ENCODE measurements at places on chromosomes 7 and 10.

GRCh38 chr7:55490099-55490498 is 82.2 kb downstream of the VOPP1 start:
- no peak for DNase-seq

DNA sequence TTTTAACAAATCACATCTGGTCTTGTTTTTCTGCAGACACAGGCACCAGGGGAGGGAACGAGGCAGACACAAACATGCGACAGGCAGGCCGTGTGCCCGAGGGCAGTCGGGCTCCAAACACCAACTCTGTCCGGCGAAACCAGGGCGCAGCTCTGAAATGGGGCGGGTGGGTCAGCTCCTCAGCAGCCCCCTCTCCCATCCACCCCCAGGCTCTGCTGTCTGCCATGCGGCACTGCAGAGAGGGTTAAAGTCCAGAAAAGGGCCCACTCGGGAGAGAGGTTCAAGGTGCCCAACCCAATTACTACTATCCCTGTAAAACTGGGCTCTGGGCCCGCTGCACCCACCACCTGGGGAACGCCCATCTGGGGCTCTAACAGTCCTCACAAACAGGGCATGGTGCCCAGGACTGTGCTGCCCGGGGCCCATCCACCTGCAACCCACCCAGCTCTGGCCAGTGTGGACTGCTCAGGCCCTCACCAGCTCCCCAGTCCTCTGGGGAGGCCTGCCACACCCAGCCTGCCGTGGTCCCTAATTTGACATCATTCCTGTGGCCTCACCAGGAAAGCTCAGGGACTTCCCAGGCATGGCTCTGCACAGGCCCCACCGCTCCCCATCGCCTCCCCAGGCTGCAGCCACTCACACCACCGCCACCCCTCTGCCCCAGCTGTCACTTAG is 18.7 kb downstream of the YKT6 start:
- no peak for DNase-seq

- no peak for DNase-seq
These were observed 19.2 kb downstream of the ZNF775 start for GRCh38 chr7:150398108-150398964.

DNA sequence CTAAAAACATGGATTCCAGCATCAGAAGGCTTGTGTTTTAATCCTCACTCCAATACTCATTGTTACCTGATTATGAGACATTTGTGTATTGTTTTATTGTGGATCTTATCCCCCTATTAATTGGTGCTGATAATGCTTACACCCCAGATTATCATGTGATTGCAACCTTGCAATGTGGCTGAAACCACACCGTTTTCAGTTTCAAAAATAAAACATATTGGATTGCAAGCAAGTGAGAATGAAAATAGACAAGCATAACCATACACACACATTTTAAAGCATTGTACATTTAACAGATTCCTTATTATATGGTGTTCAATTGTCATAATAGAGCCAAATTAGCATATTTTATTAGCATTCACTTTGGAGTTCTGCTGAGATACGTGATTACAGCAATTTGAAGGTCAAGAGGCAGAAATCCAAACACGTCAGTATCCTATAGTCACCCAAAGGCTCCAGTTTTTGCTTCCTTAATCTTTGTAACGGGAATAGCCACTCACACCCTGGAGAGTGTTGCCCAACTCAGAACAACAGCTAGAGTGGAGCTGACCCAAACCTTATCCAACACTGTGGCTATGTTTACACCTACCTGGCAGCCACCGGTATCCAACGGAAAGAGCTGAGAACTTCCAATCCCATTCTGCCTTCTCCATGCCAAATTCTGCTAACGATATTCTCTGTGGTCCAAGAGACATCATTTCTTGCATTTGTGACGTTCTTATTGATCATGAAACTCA is 317.1 kb upstream of the KLF6 start:
- DNase-seq = peak; percentile 19

DNA sequence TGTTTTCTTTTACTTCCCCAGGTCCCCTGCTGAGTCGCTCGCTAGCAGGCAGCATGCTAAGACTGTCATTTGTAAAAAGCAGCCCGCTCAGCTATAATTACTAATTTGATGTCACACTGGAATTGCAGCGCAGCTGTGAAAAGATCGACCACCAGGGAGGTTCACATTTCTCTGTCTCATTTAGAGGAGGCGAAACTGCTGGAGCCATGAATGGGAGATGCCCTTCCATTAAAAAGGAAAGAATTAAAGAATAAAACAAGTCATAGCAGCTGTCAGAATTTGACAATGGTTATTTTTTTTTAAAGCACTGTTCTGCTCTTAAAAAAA is 153.5 kb downstream of the PIP4K2A start:
- DNase-seq = no peak

GRCh38 chr10:98488669-98489430 is 42.1 kb upstream of the HPS1 start:
- DNase-seq = no peak

DNA sequence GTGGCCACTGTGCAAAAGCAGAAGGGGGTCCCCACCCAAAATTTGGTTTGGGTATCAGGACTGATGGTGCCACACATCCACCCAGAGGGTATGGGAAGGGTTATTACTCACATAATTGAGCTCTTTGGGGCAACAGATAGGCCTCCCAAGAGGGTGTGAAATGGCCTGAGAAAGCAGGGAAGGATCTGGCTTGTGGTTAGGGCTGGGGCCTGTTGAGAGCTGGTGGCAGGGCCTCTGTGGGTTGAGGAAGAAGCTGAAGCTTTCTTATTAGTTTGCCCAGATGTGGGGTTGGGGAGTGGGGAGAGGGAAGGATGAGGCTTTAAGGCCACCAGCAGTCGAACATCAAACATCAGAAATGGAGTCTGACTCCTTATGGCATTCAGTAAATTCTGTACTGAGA is 18.3 kb upstream of the MKI67 start:
- no peak for DNase-seq

- no peak for DNase-seq
These were observed 539.0 kb downstream of the ZWINT start for GRCh38 chr10:55822096-55822495.

GRCh38 chr7:111074748-111075146 is 16.2 kb upstream of the LRRN3 start:
- DNase-seq = no peak

DNA sequence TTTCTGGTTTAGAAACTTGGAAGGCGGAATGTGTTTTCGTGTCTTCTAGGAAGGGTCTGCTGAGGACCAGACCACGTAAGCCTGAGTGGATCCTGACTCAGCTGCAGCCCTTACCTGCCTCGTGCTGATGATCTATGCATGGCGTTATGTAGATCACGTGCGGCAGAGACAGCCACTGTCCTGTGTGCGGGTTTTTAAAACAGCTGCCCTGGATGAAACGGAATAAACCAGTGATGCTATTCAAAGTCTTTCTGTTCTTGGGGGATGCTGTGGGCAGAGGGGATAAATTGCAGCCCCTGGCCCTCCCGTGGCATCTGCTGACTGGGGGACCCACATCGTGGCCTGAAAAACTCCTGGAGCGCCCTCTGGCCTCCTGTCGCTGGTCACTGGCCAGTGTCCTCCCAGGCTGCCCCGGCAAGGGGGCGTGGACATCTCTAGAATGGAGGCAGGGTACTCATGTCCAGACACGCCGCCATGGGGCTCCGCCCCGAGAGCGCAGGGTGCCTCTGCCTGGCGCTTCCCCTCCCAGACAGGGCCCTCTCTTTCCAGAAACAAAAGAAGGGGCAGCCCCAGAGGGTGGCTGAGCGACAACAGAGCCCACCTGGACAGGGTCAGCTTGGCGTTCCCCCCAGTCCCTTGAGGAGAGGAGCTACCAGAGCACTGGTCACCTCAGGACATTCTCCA is 13.2 kb downstream of the ALKBH4 start:
- peak; percentile 92 for DNase-seq

- DNase-seq = peak; percentile 89
These were observed 12.6 kb upstream of the SH2B2 start for GRCh38 chr7:102273749-102274712.

DNA sequence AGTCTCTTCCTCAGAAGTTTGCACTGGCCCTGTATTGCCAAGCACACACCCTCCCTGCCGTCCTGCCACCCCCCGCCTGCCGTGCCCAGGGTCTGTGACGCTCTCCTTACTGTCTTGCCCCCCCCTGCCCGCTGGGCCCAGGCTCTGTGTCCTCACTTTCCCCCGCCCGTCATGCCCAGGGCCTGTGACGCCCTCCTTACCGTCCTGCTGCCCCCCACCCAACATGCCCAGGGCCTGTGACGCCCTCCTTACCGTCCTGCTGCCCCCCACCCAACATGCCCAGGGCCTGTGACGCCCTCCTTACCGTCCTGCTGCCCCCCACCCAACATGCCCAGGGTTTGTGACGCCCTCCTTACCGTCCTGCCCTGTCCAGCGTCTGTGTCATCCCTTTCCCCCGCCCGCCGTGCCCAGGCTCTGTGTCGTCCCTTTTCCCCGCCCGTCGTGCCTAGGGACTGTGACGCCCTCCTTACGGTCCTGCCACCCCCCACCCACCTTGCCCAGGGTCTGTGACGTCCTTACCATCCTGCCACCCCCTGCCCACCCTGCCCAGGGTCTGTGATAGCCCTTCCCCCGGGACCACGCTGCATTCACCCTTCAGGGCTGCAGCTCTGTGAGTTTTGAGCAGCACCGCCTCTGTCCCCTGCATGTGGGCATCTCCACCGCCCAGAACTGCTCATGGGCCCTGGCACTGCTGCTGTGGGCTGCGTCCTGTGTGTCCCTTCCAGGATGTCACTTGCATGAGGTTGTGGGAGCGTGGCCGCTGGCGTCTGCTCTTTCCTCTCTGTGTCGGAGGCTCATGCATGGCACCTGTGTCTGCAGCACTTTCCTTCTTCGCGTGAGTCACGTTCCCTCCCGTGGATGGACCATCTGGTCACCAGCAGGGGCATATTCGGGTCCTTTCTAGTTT is 19.3 kb upstream of the PRKAR1B start:
- no peak for DNase-seq

DNA sequence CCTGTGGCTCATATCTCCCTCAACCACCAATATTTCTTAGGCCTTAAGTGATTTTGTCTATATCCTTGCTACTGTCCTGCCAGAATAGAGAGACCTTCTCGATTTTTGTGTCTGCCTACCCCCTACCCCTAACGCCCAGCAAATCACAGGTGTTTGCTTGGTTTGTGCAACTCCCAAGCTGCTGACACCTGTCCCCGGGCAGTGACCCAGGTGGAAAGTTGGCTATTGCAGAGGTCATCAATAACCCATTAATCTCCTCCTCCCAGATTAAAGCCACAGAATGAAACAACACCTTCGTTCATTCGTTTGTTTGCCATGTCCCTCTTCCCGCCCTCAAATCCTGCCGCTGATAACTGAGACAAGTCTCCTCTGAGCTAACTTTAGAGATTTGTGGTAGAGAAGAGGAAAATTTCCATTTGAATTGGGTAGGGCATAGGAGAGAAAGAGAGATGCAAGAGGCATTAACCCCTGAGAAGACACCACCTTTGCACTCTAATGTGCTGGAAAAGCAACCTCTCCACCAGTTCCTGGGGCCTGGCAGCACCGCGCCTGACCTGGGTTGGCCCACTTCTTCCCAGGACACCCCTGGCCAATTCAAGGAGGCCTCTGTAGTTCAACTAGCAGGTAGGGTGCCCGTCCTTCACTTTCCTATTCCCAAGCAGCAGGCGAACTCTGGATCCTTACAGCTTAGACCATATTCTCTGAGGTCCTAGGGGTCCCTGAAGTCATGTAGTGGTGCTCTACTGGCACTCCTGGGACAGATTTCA is 3.0 kb downstream of the NEUROG3 start:
- no peak for DNase-seq

GRCh38 chr7:73683788-73684693 is 644 bp downstream of the BUD23 start:
- DNase-seq = no peak

- peak; percentile 25 for DNase-seq
These were observed 44.9 kb downstream of the PNLIPRP2 start for GRCh38 chr10:116665541-116666125.

- peak; percentile 49 for DNase-seq
These were observed 18.7 kb downstream of the SRRM3 start for GRCh38 chr7:76220185-76221057.

- no peak for DNase-seq
These were observed 31.9 kb downstream of the WASL start for GRCh38 chr7:123716877-123717276.

DNA sequence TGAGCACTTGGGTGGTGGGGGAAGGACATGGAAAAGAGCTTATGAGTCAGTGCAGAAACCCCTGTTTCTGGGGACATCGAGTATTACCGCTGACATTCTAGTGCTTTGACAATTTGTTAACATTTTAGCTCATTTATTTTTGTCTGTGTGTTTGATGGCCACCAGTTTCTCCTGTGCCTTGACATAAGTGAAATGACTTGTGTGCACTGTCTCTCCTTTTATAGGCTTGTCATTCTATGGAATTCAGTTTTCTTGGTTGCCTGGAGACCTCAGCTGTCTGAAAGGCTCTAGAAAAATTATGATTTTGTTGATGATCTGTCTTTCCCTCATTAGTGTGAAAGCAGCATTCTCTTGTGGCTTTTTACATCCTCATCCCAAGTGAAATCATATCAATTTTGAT is 190.0 kb upstream of the SMIM30 start:
- DNase-seq = no peak

DNA sequence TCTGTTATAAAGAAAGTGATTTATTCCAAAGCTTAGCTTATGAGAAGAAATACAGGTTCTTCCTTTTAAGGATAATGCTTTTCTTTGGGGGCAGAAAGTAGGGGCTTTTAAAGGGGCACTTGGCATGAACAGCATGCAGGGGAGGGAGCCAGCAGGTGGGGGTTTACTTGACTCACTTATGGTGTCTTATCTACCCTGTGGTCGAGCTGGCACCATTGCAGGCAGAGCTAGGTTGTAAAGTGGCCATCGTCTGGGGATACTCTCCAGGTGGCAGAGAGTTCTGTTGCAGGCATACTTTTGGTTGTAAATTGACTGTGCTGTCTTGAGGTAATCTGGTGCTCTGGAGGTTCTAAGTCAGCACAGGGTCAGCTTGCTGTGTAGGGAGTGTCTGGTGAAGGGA is 26.3 kb upstream of the IFRD1 start:
- DNase-seq = no peak

- no peak for DNase-seq
These were observed 55.0 kb downstream of the CACNB2 start for GRCh38 chr10:18195060-18195799.

DNA sequence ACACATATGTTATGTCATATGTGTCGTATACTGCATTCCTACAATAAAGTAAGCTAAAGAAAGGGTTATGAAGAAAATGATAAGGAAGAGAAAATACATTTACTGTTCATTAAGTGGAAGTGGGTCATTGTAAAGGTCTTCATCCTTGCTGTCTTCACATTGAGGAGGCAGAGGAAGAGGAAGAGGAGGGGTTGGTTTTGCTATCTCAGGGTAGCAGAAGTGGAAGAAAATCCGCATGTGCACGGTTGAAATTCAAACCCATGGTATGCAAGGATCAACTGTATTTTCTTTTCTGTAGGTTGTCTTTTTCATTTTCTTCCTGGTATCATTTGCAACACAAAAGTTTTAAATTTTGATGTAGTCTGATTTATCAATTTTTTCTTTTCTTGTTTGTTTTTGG is 6.3 kb downstream of the PLEKHA8 start:
- no peak for DNase-seq

- no peak for DNase-seq
These were observed 12.8 kb downstream of the CACNA2D1 start for GRCh38 chr7:82430500-82431465.

GRCh38 chr10:132142396-132143161 is 44.2 kb upstream of the DPYSL4 start:
- DNase-seq = peak; percentile 28

Measured in RPMI8226 (cell line).